ENCODE measurements at places on chromosomes 5 and 9.

GRCh38 chr5:158486566-158486965 is 613.1 kb downstream of the EBF1 start:
- no peak for DNase-seq

GRCh38 chr5:110304176-110304575 is 422.3 kb downstream of the TMEM232 start:
- DNase-seq = no peak

GRCh38 chr9:109381011-109381729 is 60.3 kb upstream of the EPB41L4B start:
- no peak for DNase-seq

- DNase-seq = no peak
Measured at GRCh38 chr9:88075966-88076285, 62.3 kb downstream of the SPATA31C2 start.

DNA sequence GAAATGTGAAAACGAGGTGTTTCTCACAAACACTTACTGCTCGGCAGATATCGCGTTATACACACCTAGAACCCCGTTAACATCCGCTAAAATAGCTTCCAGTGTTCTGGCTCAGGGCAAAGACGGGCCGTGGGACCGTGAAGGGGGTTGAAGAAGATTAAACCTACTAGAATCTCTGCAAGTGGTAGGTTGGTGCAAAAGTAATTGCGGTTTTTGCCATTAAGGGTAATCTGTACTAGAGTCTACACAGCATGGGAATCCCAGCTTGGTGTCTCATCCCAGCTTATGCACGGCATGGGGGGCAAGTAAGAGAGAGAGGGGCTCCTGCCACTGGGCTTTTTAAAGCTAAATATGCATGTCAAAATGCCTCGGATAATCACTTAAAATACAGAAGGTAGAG is 43.9 kb downstream of the HRH2 start:
- no peak for DNase-seq

GRCh38 chr5:178469011-178469974 is 120.9 kb downstream of the COL23A1 start:
- no peak for DNase-seq

- DNase-seq = no peak
Measured at GRCh38 chr5:173554038-173554955, 62.2 kb downstream of the BOD1 start.

DNA sequence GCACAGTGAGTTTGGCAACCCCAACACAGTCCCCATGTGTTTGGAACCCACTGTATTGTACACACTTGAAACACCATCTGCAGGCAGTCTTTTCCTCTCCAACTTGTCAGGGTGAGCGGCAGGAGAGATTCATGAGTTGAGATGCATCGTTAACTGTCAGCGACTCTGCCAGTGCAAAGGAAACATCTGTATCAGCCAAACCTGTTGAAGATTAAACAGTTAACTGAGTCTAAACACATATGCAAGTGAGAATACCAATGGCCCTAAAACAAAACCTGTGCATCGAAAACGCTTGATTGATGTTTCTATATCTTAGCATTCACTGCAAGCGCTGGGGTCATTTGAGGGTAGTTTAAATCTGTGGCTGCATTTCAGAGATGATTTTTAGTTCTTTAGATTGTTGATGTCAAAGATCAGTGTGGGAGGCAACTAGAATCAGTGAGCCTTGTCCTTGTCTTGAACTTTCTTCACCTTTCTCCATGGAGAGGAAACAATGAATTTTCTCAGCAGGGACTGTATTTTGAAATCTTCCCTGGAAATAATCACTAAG is 41.3 kb upstream of the PAM start:
- no peak for DNase-seq

GRCh38 chr9:89535461-89535860 is 37.5 kb upstream of the SEMA4D start:
- DNase-seq = no peak

GRCh38 chr9:35611230-35611797 is 6.3 kb downstream of the TESK1 start:
- peak; percentile 66 for DNase-seq

- no peak for DNase-seq
Measured at GRCh38 chr9:84761137-84761808, 91.7 kb downstream of the NTRK2 start.

- peak; percentile 12 for DNase-seq
Measured at GRCh38 chr9:21558615-21559401, 76.7 kb upstream of the IFNE start.

GRCh38 chr5:82734347-82734746 is 342.8 kb downstream of the TMEM167A start:
- DNase-seq = no peak

- DNase-seq = no peak
Measured at GRCh38 chr5:160175438-160176218, 53.7 kb upstream of the FABP6 start.

DNA sequence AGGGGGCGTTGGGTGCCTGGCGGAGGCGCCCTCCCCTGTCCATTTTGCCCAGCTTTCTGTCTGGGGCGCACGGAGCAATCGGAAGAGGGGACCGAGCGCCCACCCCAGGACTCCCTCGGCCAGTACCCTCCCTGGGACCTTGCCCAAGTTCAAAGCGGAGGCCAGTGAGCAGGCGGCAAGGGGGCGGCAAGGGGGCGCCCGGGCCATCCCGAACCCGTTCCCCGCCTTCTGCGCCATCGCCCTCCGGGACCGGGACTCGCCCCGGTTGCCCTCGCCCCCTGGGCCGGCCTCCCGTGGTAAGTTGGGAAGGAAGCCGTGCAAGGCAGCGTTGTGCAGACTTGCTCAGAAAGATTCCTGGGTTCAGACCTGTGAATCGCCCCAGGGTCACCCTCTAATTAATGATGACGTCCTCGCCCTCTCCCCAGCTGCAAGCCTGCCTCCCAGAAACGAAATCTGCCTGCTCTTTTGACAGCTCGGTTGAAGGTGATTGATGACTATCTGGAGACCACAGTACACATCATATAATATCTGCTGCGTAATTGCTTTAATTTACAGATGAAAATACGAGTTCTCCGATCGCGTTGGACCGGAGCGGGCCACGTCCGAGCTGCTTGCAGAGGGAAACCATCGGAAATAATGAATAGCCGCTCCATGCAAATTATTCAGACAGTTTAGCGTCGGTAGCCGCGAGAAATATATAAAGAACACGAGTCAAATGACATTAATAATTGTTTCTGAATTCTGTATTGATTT is 1.4 kb upstream of the IRX4 start:
- DNase-seq = no peak

- no peak for DNase-seq
Measured at GRCh38 chr5:96909003-96909402, 26.9 kb upstream of the LNPEP start.

GRCh38 chr5:154077696-154078095 is 38.9 kb downstream of the MFAP3 start:
- DNase-seq = no peak

GRCh38 chr9:124507880-124508423 is 753 bp upstream of the NR5A1 start:
- no peak for DNase-seq

DNA sequence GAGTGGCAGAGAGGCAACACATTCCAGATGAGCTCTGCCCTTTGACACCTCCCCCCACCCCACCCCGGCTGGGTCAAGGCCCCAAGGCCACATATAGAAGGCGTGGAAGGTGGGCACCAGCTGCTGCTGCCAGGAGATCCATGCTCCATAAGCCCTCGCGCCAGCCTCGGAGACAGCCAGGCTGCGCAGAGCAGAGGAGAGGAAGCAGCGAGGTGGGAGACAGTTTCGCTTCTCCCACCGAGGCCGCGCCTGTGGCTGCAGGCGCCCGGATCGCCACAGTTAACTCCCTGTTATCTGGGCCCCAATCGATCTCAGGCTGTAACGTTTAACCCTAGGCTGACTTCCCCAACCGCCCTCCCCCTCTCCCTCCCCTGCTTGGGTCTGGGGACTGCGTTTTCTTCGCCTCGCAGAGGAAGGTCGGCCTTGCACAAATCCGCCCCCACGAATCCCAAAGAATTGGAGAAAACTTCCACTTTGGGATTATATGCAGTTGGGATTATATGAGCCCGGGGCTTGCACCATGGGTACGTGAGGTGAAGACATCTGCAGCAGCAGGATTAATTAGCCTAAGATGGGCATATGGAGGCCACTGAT is 1.1 kb upstream of the CXXC5 start:
- DNase-seq = no peak

GRCh38 chr5:174078416-174078815 is 32.9 kb downstream of the NSG2 start:
- no peak for DNase-seq

DNA sequence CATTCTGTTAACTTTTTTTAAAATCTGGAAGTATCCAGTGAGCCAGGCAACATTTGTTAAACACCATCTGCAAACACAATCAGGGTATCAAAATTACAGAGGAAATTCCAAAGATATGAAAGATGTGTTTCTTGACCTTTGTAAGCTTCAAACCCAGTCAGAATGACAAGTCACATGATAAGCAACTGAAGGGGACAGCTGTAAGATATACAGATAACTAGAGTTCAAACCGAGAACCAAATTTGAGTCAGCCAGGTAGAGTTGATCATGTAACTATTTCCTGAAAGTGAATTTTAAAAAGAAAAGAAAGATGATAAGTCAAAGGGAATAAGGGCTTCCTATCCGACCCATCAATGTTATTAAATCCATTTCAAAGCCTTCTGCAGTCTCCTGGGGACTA is 196.2 kb downstream of the DEPDC1B start:
- DNase-seq = no peak

- no peak for DNase-seq
Measured at GRCh38 chr9:133684121-133684935, 48.2 kb downstream of the DBH start.

GRCh38 chr5:165321912-165322311 is 1816.5 kb downstream of the MAT2B start:
- DNase-seq = no peak

GRCh38 chr9:126379661-126380360 is 53.2 kb downstream of the MVB12B start:
- no peak for DNase-seq

DNA sequence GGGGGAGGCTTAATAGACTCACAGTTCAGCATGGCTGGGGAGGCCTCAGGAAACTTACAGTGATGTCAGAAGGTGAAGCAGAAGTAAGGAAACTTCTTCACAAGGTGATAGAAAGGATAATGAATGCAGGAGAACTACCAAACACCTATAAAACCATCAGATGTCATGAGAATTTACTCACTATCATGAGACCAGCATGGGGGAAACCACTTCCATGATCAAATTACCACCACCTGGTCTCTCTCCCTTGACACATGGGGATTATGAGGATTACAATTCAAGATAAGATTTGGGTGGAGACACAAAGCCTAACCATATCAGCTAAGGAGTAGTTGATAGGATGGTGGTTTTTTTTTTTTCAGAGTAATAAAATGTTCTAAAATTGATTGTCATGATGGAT is 201.8 kb downstream of the CDH12 start:
- no peak for DNase-seq

GRCh38 chr5:14872070-14872989 is 752 bp upstream of the ANKH start:
- peak; percentile 71 for DNase-seq

DNA sequence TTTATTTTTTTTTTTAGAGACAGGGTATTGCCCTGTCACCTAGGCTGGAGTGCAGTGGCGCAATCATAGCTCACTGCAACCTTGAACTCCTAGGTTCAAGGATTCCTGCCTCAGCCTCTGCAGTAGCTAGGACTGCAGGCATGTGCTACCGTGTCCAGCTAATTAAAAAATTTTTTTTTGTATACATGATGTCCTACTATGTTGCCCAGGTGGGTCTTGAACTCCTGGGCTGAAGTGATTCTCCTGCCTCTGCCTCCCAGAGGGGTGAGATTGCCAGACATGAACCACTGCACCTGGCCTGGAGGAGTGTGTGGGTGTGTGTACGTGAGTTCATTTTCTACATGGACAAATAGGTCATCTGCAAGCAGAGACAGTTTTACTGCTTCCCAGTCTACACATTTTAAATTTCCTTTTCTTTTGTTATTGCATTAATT is 33.8 kb downstream of the JMY start:
- no peak for DNase-seq

DNA sequence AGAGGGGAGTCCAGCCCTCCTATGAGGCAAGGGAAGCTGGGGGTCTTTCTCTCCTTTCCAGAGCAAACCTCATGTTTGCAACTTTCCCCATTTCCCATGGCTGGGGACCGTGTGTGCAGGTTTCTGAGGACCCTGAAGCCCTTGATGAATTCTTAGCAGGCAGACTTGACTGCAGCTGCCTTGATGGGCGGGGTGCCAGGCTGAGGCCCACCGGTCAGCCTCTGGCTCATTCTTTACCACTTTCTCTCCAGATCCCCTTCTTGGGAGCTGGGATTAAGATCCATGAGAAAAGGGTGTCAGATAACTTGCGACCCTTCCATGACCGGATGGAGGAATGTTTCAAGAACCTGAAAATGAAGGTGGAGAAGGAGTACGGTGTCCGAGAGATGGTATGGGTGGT is 30.0 kb upstream of the FOXI1 start:
- DNase-seq = no peak

DNA sequence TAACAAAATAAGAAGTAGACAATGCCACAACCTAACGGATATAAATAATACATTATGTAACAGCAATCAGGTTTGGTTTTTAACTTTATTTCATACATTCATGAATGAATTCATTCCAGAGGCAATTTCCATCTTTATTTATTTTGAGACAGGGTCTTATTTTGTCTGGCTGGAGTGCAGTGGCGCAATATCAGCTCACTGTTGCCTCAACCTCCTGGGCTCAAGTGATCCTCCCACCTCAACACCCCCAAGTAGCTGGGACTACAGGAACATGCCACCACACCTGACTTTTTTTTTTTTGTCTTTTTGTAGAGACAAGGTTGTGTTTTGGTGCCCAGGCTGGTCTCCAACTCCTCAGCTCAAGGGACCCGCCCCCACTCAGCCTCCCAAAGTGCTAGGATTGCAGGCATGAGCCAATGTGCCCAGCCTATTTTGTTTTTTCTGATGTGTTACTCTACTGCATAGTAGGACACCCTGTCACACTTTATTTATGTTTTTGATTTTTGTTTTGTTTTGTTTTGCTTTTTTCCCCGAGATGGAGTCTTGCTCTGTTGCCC is 26.3 kb upstream of the C5orf24 start:
- no peak for DNase-seq

DNA sequence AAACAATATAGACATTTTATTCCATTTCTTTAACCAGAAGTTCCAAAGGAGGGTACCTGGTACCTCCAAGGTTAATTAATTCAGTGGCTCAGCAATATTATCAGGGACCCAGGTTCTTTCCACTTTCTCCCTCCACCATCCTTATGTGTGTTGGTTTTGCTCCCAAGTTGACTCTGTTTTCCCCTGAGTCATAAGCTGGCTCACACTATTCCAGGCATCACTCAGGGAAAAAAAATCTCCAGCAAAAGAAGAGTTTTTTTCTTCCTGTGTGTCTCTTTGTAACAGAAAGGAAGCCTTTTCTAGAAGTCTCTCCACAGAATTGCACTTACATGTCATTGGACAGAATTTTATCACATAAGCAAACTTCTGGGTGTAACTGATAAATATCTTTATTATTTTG is 31.2 kb upstream of the GALNT10 start:
- DNase-seq = no peak

- DNase-seq = no peak
Measured at GRCh38 chr9:98755006-98755618, 41.2 kb downstream of the ANKS6 start.
